Activated CD8-positive, alpha-beta memory T cell treated with anti-CD3 and anti-CD28 coated beads, Interleukin-2, amount 50 U/mL, for 48 hours (primary cell): ENCODE measurements at places on chromosomes 6 and 20.

GRCh38 chr6:96613291-96613999 lies 50.5 kb downstream of the FHL5 start:
- DNase-seq, result no peak

GRCh38 chr6:78093906-78094305 lies 441.1 kb downstream of the MEI4 start:
- DNase-seq, result no peak

GRCh38 chr20:45450097-45450818 lies 19.3 kb upstream of the WFDC2 start:
- DNase-seq, result no peak

- no peak for DNase-seq
These were observed 17.1 kb upstream of the GJA1 start for GRCh38 chr6:121418346-121418745.

DNA sequence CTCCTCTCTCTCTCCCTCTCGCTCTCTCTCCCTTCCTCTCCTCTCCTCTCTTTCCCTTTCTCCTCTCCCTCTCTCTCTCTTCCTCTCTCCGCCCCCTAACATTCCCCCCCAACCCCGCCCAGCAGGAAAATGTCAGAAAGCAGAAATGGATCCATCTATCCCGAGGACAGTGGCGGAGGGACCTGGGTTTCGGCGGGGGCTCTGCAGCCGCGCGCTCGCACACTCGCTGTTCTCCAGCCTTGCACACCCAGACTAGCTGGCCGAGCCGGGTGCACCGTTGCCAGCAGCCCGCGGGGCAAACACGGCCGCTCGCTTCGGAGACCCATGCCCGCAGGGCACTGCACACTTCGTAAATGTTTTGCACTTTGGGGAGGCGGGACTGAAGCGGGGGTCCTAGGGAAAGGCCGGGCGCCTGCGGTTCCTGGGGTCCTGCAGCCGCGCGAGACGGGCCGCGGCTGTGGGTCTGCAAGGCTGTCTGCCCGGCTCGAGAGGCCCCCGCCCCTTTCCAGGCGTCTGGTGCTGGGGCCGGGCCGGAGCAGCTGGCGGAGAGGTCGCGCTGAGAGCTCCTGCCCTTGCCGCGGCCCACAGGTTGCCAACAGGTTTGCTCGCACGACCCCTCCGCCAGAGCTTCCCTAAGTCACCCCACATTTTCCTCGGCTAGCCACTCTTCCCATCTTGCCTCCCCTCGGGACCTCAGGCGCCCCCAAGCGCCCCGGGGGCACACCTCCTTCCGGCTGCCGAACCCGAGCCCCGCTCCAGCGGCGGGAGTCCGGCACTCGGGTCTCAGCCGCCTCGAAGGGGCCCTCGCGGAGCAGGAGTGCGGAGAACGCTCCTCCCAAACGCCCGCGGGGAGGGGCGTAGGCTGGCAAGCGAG lies 818 bp upstream of the MDGA1 start:
- DNase-seq, result peak; percentile 84

DNA sequence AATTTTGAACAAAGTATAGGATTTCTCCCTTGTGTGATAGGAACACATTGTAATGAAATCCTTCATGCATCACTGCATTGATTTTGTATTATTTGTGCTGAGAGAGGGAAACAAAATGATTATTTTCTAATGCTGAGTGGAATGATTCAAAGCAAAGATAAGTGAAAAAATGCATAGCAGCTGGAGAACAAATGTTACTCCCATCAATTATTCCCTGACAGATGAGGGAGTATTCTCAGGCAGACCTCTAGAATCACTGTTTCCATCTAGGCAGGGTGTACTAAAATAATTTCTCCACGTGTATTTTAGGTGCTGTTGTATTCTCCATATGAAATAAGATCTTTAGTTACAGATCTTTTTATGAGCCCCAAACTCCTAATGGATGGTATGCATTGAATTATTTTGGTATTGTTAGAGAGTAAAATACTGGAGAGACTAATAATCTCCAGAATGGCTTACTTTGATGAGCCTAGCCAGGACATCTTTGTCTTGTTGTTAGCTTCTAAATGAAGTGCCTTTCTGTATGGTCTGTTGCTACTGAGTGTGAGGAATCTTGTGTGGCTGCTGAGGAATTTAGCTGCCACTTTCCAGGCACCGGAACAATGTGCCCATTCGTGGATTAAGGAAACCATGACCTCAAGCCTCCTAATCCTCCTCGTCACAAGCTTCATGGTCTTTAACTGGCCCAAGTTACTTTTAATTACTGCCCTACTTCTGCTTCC lies 39.6 kb downstream of the RNF217 start:
- no peak for DNase-seq
